ENCODE measurements at places on chromosomes 16 and 17.
A peak's percentile ranks its signal among the peaks of the same experiment; 100 is the strongest.

DNA sequence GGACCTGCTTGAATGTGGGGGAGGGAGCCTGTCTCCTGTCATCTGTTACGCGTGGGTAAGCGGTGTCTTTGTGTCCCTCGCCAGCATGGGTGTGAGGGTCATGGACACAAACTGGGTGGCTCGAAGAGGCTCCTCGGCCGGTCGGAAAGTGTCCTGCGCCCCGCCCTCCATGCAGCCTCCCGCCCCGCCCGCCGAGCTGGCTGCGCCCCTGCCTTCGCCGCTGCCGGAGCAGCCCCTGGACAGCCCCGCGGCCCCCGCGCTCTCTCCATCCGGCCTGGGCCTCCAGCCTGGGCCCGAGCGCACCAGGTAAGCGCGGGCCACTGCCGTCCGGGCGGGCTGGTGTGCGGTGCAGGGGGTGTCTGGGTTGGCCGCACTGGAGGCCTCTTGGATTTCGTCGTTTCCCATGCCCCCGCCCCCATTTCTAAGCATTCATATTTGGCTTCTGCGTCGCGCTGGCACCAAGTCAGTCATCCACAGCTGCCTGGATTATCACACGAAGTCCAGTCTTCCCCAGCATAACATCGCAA lies 43.8 kb downstream of the ELAC2 start:
- DNase-seq: no peak

DNA sequence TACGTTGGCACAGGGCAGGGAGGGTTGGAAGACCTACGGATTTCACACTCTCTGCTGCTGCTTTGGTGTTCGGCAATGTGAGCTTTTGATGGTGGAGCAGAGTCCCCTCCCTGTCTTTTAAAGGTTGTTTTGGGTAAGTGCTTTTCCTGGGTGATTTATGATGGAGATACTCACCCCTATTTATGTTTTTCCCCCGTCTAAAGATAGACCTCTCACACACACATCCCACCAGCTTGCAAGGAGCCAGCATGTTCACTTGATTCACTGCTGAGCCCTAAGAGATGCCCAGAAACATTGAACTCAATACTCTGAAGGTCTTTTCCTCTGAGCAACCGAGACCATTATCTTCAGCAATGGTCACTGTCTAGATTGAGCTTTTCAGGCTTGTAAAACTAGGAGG lies 8.3 kb downstream of the RBFOX1 start:
- DNase-seq: no peak

GRCh38 chr16:50607970-50608557 lies 59.9 kb downstream of the NKD1 start:
- no peak for DNase-seq

GRCh38 chr17:59853168-59853918 lies 39.4 kb downstream of the TUBD1 start:
- DNase-seq: peak; percentile 50

DNA sequence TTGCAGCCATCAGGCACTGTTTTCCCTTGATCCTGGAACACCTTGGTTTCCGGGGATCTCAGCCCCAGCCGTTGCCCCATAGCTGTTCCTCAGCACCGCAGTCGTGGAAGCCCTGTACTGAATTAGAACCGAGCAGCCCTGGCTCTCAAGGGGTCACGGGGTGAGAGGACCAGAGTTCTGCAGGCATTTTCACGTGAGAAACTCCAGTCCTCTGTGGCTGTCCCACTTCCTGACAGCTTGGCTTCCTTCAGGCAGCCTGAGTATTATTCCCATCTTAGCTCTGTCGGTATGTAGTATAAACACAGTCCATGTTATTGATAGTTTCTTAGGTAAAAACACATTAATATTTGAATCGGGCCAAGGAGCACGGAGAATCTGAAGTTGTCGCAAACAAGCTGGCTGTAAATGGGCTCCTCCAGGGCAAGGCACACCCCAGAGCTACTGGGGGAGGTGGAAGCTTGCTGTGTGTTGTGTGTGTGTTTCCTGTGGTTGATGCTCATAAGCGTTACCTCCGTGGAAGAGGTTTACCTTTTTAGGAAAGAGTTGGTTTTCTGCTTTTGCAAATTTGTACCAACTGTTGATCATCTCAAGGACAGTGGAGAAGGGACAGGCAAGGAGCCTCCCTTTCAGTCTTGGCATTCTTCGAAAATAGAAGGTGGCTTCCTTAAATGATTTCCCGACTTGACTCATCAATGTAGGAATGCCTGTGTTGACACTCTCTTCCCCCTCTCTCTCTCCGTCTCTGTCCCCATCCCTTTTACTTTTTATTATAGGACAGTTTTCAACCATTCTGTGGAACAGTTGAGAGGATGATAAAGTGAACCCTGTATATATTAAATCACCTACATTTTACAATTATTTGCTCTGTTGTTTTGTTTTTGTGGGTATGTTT lies 208.9 kb upstream of the CHMP6 start:
- no peak for DNase-seq

- DNase-seq: no peak
Measured at GRCh38 chr16:35678-36305, 17.6 kb downstream of the POLR3K start.

DNA sequence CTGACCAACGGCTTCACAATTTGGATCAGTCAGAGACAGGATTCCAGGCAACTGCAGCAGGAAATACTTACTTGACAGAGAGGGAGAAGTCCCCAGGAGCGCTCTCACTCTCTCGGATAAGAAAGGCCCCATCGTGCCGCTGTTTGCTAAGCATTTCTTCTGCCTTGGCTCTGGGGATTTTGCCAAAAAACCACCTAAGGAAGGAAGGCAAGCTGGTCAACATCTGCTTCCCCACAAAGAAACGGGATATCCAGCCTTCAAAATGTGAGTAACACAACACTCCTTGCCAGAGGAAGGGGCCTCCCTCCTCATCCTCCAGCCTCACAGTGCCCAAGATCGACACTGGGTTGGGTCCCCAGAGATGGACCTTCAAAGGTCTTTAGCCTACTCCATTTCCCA lies 36.6 kb upstream of the SLC25A19 start:
- DNase-seq: no peak

GRCh38 chr17:73725794-73726515 lies 81.7 kb upstream of the SDK2 start:
- DNase-seq: no peak

DNA sequence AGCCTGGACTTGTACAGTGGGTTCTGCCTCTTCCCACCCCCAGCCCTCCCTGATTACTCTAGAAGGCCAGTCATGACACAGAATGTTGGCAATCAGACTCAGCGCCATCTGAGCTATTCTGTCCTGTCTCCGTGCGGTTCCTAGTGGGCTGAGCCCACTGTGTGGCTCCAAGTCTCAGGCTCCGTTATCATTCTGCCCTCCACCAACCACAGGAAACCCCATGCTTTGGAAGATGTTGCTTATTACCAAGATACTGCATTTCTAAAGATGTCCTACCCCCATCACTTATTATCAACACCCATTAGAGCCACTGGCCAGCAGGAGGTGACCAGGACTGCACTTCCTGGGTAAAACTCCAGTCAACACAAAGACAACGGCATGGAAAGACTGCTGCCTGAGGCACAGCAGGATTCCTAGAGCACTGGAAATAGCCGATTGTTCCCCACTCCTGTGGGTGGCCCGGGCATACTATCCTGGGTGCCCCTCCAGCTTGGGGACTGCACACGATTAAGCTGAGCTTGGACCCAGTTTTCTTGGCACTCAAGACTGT lies 133.6 kb downstream of the AATF start:
- no peak for DNase-seq

GRCh38 chr16:72241930-72242329 lies 70.0 kb upstream of the PMFBP1 start:
- no peak for DNase-seq

- no peak for DNase-seq
Measured at GRCh38 chr17:77385750-77386501, 245.2 kb downstream of the SEC14L1 start.

- DNase-seq: no peak
Measured at GRCh38 chr16:4691666-4692412, 1.5 kb upstream of the NUDT16L1 start.

DNA sequence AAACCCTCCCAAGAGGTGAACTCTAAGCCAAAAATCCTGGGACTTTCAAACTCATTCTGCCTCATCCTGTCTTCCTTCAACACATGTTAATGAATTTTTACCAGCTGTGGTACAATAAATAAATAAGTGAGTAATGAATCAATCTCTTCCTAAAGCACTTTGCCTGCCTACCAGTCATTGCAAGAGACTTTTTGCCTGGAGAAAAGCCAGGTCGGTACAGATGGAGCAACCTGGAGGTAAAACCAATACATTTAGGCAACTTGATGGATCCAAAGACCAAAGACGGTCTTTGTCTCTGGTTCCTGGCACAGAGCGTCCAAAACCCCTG lies 324.2 kb downstream of the PMP22 start:
- DNase-seq: no peak

- no peak for DNase-seq
Measured at GRCh38 chr17:17352836-17353624, 49.9 kb downstream of the NT5M start.

- DNase-seq: no peak
Measured at GRCh38 chr16:10646581-10647263, 48.0 kb downstream of the TEKT5 start.

DNA sequence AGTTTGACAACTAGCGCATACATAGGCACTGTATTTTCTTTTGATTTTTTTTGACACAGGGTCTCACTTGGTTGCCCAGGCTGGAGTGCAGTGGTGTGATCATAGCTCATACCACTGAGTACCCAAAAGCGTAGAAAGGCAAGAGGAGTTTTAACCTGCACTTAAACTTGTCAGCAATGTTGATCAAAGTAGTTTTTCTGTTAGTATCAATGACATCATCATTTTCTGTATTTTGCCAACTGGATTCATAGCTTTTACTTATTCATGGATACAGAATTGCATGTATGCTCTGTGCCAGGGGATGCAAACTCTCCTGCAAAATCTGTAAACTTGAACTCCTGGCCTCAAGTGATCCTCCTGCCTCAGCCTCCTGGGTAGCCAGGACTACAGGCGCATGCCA lies 55.9 kb upstream of the ATP2A3 start:
- DNase-seq: no peak

GRCh38 chr16:68781784-68782183 lies 44.7 kb downstream of the CDH1 start:
- DNase-seq: no peak

GRCh38 chr17:50319306-50320004 lies 26.5 kb upstream of the XYLT2 start:
- DNase-seq: no peak
